Stimulated activated CD4-positive, alpha-beta T cell treated with anti-CD3 and anti-CD28 coated beads, TNF-alpha, amount 100 ng/mL, for 24 hours (primary cell): ENCODE measurements at places on chromosomes 7 and 10.

GRCh38 chr7:75869776-75870379, 9.0 kb upstream of the RHBDD2 start:
- no peak for DNase-seq

DNA sequence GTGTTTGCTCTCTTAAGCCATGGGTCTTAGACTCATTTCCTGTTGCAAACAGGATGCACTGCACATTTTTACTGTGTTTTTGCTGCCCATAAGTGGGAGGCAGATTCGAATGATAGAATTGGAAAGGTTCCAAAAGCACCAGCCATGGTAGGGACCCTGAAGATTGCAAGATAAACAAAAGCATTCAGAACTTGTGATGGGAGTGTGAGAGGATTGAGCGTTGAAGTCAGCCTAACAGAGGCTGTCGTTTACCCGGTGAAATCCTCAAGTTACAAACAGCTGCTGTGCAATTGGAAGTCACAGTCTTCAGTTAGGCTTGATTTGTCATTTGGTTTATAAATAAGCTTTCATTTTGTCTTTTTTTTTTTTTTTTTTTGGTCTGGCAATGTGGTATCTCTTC, 192.7 kb upstream of the MKI67 start:
- DNase-seq: no peak

DNA sequence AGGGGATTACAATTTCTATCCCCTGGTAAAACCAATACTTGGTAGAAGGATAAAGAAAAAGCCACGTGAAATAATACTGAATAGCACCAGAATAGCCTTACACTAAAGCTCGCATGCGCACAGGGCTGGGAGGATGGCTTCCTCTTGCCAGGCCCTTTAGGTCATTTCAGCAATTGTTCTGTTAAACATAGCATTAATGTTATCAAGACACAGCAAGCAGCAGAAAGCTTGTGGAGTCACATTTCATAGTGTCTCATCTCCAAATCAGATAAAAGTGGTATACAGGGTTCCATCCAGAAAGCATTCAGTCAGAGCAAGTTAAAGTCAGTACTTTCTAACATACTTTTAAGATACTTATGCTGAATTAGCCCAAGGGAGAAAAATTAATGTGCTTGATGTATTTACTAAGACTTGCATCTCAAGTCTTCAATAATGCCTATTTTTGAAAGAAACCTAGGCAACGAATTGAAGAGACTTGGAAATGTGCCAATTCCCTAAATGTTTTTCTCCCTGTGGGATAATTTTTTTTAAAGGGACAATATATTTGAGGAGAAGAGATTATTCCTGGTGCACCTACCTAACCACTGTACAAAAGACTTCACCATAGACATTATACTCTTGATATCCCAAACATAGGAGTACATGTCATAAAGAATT, 14.3 kb upstream of the NPM3 start:
- no peak for DNase-seq

DNA sequence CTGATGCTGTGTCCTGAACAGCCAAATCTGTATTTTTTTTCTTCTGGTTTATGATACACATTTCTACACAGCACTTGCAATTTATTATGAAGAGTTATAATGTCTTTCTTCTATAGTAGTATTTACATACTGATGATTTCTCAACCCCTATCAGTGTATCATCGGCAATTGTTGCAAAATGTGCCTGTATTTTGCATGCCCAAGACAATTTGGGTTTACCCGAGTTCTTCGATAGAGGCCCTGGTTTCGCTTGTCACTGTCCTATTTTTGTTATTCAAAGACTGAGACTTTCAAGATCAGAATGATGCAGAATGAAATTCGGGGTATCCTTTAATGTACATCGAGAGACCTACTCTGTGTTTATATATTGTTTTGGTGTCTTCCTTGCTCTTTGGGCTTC, 184.5 kb upstream of the PRSS58 start:
- no peak for DNase-seq

- DNase-seq: no peak
These were observed 8.5 kb upstream of the JAKMIP3 start for GRCh38 chr10:132057191-132057681.

- DNase-seq: no peak
These were observed 196.4 kb downstream of the ANKRD7 start for GRCh38 chr7:118420888-118421287.

DNA sequence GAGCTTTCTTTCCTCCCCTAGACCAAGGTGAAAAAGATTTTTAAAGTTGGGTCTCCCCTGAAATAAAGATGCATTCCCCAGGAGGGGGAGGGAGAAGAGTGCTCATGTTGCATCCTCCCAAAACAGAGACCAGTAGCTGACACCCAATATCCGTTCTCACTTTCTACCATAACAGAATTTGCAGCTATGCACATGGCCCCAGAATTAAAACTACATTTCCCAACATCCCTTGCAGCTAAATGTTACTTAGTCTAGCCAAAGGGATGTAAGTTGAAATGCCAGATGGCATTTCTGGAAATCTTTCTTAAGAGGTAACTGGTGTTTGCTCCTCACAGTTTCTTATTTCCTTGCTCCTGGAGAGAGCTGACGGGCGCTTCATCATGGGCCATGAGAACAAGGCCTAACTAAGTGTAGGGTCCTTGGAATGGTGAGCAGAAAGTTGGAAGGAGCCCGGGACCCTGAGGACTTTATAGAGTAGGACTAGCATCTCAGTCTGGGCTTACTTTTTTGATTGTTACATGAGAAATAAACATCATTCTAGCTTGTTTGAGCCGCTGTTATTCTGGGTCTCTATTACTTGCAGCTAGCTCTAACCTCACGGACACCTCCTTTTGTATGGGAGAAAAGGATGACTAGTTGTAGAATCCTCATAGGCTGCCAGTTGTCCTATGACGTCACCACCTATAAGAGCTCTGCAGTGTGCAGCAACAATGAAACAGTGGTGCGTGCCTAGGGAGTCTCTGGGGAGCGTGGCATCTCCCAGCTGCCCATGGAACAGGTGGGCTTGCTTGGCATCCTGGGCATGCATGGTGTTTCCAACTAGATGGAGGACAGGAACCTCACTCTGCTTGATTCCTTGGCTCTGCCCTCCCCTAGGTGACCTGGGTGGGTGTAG, 46.1 kb upstream of the EXOC6 start:
- no peak for DNase-seq

DNA sequence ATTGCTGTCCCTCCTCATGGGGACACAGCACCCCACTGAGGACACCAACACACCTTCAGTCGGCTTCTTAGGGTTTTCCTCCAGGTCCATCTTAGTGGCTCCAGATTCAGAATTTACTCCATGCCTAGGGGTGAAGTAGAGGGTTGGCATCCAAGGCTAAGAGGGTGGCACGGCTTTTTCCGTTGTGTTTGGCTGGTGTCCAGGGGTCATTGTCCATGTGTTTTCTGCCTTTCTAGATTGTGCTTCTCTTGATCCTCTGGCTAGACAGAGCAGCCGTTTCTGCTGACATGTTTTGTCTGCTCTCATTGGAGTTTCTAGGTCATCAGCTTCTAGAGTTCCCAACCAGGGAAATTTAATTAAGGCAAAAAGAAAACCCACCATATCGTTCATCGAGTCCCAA, 291.6 kb upstream of the CELF2 start:
- no peak for DNase-seq

DNA sequence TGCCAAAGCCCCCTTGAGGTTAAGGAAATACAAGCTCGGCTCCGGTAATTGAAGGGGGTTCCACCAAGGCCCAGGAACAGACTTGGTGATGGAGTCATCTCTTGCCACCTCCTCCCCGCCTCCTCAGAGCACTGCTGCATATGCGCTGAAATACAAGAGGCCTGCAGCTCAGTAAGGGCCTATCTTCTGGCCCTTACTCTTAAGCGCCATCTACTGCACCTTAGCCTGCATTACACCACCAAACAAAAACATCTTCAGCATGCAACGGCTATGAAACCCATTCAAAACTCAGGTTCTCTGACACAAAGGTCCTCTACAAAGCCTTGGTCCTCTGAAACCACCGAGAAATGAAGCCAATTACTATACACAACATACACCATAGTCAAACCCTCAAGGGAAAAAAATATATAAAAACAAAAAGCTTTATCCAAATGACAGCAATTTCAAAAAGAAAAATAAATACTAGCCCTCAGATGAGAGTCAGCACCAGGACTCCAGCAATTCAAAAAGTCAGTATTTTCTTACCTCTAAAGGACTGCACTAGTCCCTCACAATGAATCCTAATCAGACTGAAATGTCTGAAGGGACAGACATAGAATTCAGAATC, 176.8 kb upstream of the TBX20 start:
- no peak for DNase-seq

DNA sequence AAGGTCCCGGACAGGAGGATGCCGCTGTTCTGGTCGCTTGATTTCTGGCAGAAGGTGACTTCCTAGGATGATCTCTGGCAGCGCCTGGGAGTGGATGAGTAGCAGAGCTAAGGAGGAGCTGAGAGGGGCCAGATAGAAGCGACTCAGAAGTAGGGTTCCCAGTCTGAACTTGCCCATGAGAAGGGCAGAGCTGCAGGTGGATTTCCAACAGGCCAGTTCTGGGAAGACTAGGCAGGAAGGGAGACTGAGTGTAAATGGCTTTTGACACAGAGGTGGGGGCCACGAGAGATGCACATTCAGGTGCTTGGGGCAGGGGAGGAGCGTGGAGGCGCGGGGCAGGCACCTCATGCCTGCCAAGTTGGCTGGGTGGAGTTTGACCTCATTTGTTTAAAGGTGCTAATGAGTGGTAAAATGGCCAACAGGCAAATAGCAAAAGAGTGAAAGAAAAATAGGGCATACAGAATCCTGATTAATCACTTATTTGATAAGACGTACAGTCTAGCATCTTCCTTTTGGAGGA, 58.8 kb downstream of the SHH start:
- DNase-seq: no peak

- DNase-seq: no peak
These were observed 68.6 kb downstream of the NRG3 start for GRCh38 chr10:81943583-81943982.

- no peak for DNase-seq
These were observed 116.2 kb downstream of the LRMDA start for GRCh38 chr10:75547391-75548298.

GRCh38 chr10:110576220-110576619, 8.7 kb downstream of the SMC3 start:
- DNase-seq: no peak

DNA sequence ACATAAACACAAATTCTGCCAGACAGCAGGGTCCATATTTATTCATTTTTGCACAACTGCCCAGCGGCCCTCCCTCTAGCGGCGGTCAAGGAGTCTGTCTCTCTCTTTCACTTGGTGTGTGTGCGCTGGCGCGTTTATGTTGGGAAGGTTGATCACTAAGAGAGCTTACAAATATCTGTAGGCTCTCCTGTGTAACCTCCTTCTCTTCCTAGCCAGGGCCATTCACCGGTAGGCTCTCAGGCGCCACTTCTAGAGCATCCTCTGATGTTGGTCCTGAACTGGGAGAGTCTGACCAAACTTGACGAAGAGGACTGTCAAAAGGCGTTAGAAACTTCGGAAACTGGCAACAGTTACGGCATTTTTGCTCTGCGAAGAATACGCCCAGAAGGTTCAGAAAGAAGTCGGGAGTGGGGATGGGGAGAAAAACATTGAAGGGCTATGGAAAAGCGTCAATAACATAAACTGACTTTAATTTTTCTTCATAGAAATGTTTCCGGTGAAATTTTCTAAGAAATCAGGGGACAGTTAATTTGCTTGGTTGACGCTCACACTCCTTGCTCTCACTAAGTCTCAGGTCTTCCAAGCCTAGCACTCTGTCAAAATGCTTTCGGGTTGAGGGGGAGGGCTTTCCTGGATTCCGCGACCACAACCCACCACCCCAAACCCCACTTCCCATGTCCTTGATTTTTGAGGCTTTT, 731.1 kb downstream of the ZWINT start:
- DNase-seq: no peak

DNA sequence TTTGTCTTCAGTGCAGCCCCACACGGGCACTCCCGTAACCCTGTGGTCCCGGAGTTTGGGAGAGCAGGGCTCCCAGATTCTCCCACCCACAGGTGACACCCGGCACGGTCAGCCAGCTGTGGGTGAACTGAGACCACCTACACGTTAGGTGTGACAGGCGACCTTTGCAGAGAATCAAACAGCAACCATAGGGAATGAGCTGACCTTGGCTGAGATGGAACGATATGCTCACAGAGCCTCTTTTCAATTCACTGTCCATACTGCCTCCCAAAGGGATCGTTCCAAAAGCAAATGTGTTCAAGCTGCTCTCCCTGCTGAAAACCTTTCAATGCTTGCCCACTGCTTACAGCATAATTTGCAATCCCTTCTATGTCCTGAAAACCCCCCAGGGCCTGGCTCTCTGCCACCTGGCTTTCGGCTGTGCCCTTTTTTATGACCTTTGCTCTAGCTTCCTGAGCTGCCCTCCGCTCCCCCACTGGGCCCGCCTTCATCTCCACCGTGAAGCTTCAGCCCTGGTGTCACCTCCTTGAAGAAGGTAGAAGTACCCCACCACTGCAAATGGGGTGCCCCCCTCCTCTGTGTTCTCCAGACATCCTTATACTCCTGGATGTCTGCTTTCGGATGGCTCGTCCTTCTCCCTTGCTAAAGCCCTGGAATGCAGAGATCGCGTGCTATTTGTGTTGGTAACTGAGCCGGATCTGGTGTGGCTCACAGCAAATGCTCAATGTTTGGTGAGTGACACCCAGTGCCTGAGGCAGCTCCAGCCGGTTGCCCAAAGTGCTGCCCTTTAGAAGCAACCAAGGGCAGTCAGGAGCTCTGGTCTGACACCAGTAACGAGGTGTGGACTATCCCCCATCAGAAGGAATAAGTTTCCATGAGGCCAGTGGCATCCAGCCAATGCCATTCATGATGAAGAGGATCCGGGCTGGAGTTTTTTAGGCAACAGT, 90.4 kb downstream of the KIAA1549 start:
- DNase-seq: no peak

- peak; percentile 97 for DNase-seq
These were observed 465 bp upstream of the TRIM24 start for GRCh38 chr7:138459413-138460175.

DNA sequence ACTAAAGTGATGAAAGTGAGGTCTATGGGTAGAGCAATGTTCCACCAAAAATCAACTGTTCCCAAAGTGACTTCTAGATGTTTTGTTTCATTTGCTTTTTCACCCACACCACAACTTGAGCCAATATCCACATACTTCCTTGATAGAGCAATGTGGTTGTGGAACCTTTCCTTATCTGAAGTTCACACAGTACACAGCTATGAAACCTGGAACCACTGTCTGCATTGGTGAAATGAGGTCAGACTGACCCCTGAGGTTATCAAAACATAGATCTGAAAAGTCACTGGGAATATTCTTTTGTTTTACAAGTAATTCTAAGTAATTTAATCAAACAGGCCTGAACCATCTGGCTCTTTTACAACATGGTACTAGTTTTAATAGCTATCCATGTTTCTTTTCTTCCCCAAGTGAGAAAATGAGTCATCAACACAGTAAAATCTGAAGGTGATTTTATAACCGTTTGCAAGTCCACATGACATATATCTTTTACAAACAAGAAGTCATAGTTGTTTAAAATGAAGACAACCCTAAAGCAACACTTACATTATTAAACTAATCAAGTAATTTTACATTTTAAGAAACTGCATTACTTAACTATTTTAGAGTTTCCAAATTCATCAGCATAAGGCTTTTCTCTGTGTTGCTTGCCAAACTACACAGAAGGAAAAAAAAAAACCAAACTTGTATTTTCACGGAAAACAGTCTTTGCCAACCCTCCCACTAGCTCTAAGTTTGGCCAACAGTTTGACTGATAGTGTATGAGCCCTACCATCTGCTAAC, 80.3 kb downstream of the LRRC17 start:
- DNase-seq: no peak
